ENCODE measurements at places on chromosomes 13 and 19.

GRCh38 chr19:35560677-35561076 lies 2.8 kb downstream of the ATP4A start:
- DNase-seq = no peak

DNA sequence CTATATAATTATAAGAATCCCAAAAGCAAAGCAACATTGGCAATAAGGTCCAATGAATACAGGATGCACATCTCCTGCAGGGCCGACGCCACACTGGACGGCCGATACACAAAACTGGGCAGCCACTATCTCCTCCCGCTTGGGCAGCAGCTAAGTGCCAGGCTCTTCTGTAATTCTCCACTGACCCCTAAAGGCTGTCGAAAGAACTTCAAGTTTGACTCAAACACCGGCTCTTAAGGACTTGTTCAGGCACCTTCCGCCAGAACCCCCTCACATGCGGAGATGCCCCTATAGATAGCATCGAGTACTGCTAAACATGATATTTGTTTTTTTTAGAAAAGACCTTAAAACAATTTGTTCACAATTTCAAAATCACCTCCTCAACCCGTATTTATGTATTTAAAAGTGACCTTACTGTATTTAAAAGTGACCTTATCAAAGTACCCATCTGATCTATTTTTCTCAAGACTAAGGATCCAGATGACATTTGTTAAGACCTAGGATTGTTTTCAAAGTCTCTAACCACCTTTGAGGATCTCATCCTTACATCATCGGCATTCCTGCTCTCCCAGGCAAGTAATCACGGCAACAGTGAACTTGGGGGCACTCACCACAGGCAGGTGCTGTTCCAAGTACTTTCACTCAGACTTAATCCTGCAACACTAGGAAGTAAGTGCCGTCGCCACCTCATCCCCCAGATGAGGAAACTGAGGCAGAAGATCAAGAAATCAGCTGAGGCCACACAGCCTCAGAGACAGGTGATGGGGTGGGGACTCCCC lies 77.8 kb downstream of the TUBGCP3 start:
- DNase-seq = peak; percentile 70

DNA sequence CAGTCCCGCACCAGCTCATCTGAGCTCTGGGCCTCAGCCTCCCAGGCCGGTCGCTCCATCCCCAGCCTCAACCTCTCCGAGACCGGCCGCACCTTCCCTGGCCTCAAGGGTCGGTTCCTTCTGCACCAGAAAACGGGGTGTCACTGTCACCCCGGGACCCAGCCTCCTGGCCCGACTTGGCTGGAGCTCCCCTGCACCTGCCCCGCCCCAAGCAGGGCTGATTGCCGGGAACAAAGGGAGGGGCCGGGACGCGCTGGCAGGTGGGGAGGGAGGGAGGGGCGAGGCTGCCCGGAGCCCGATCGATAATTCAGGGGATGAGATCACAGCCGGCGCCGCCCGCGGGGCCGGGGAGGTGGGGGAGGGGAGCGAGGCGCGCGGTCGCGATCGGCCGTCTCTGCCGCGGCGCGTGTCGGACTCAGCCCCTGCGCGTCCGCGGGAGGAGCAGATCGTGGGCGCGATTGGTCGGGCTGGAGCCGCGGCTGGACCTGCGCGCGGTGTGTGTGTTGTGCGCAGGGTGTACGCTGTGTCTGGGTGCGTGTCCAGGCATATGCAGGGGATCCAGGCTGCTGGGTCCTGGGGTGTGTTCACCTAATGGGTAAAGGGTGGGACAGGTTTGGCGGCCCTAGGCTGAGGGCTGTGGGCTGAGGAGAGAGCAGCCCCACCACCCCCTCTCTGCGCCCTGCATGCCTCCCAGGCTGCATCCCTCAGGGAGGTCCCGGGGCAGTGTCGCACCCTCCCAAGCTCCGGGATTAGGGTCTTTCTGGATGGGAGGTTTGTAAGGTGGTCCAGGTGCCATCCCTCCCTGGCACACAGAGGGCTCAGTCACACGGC lies 1.1 kb upstream of the SHC2 start:
- no peak for DNase-seq

DNA sequence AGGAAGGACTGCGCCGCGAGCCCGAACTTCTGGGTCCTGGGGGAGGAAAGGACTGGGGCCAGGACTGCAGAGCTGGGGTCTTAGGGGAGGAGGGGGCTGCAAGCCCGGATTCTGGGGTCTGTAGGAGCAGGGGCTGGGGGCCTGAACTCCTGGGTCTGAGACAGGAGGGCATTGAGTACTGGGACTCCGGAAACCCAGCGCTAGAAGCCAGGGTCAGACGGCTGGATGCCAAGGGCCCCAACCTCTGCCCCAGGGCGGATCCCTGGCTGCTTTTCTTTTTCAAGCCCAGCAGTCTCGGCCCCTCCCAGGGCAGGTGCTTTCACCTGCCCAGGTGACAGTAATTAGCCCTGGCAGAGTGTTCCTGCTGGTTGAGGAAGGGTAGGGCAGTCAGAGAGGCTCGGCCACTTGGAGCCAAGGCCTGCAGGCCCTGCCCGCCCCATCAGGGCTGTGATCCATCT lies 2.3 kb downstream of the MYH14 start:
- no peak for DNase-seq

- no peak for DNase-seq
These were observed 80.9 kb downstream of the SPACA7 start for GRCh38 chr13:112457081-112457480.

DNA sequence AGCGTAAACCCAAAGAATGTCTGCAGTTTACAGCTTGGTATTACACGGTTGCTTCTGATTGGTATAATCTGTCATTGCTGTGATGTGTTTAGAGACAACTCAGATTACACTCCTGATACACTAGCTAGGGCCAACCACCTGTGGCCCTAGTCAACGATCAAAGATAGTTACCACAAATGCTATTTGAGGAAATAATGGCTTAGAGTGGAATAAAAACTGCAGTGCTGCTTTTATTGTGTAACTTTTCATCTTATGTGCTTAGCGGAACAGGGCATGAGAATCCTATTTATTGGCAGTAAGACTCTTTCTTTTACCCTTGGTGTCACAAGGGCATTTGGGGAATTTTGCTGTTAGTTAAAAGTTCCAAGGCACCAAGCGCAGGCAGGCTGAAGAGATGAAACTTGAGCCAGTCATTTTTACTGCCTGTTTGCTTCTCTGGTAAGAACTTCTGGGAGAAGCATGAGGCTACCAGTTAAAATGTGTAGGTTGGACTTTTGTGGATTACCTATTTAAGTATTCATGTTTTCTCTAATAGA lies 363.3 kb downstream of the KCNRG start:
- no peak for DNase-seq

- DNase-seq = no peak
These were observed 52.7 kb downstream of the VAV1 start for GRCh38 chr19:6825076-6825774.

DNA sequence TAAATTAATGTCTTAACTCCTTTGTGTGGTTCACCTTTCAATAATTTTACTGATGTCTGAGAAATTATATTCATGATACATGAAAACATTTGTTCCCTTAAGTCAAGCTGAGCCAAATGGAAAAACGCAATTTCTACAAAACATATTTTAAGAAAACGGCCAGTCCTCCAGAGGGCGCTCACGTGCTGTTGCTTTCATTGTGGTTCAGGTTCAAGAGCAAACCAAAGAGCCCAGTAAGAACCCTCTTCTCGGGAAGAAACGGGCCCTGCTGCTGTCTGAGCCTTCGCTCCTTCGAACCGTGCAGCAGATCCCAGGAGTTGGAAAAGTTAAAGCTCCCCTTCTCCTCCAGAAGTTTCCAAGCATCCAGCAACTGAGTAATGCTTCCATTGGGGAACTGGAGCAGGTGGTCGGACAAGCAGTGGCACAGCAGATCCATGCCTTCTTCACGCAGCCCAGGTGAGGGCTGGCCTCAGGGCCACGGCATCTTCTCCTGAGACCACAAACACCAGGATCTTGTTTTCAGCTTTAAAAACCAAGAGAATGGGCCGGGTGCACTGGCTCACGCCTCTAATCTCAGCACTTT lies 4.3 kb downstream of the FAAP24 start:
- DNase-seq = peak; percentile 66

GRCh38 chr19:38063928-38064327 lies 156.9 kb downstream of the SIPA1L3 start:
- DNase-seq = no peak

- no peak for DNase-seq
These were observed 51.0 kb downstream of the WDFY2 start for GRCh38 chr13:51635137-51635878.

DNA sequence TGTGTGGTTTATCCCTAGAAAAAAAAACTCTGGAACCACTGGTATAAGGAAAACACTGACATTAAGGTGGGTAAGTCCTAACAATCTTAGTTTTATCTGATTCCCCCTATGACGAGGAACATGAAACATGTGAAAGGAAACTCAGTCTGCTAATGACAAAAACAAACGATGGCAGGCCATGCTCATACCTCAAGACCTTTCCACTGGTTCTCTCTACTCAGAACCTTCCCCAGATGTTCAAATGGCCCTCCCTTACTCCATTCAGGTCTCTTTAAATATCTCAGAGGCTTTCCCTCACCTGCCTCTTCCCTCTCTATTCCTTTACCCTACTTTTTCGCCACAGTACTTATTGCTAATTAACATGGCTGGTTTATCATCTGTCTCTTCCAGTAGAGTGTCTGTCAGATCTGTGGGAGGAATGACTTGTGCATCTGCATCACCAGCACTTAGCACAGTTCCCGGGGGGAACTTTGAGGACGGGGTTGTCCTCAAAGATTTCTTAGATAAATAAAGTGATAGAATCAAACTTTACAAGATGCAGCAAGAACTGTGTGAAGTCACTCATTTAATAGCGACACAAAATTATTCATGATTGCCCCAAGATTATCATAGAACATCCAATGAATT lies 1.5 kb downstream of the TUBGCP3 start:
- DNase-seq = no peak

DNA sequence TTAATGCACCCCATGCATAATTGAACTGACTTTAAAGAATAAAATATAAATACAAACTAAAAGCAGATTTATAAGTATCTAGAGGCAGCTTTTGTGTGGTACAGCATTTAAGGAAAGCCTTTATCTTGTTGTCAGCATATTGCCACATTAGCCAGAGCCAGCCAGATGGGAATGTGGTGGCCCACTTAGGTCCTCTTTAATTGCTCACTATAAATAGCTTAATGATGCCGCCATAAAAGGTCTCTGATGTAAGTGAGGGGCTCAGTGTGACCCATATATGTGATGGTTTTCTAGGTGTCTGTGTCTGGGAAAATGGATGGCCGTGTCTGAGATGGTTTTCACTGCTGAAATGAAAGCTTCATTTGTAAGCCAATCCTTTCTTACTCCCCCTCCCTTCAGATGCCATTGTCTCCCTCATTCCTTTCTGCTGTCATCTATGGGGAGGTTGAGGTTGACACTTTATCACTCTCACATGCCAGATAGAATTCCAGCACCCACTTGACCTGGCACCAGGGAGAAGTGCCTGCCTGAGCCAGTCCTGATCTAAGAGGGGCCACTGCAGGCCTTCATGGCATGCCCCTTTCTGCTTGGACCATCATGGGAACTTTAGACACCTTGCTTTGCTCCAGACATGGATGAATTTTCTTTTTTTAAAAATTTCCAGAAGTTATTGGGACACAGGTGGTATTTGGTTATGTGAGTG lies 135.3 kb downstream of the MTUS2 start:
- DNase-seq = no peak
